ENCODE measurements at places on chromosomes 5 and 9.
A peak's percentile ranks its signal among the peaks of the same experiment; 100 is the strongest.

DNA sequence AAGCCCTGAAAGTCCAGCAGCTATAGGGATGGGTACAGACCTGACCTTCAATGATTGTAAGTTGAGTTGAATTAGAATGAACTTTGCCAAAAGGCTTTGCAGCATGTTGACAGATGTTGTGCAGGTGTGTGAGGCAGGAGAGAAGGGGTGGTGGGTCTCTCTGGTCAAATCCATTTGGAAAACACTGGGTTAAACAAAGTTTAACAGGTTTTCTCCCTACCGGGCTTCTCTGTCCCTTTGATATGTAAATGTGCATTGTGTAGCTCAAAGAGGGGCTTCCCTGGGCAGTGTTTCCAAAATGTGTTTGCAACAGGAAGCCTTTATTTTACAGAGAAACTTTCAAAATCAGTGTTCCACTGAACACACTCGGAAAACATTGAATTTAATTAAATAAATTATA is 72.1 kb upstream of the BRINP1 start:
- no peak for DNase-seq

GRCh38 chr5:43195670-43196265 is 3.7 kb downstream of the NIM1K start:
- no peak for DNase-seq

DNA sequence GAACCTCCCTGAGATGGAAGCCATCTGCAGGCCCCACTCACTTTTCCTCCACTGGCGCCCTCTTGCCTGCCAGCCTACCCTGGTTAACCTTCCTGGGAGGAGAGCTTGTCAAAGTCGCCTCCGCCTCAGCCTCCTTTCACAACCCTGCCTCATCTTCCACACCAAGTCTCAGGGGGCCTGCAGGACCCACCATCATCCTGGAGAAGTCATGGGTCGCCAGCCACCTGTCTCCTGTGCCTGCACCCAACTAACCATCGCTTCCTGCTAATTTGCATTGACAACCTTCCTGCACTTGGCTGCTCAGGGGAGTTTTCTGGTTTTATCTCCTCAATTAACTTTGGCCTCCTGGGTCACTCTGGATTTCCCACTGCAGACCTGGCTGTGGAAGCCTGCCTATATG is 52.8 kb upstream of the GRHPR start:
- no peak for DNase-seq

- peak; percentile 60 for DNase-seq
Observed at GRCh38 chr9:125659954-125660353, 47.1 kb downstream of the MAPKAP1 start.

- no peak for DNase-seq
Observed at GRCh38 chr9:134641990-134642384, 384 bp downstream of the COL5A1 start.

- no peak for DNase-seq
Observed at GRCh38 chr9:111871499-111871855, 25.1 kb upstream of the UGCG start.

DNA sequence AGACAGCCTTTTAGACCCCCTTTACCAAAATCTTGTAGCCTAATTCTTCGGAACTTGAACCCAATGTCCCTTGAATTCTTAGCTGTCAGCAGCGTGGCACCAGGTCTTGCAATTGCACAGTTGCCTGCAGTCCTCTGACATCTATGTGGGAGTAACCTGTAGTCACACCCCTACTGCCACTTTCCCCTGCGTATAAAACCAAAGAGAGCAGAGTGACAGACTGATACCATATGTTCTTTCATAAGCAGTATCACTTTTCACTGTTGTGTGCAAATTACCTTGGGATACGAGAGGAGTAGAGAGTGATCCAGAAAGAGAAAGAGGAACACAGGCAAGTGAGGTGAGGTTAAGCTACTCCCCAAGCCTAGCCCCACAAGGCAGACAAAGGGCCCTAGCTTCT is 364.3 kb upstream of the ADAMTSL1 start:
- DNase-seq: no peak

GRCh38 chr5:179251276-179251969 is 93.8 kb downstream of the ADAMTS2 start:
- no peak for DNase-seq

DNA sequence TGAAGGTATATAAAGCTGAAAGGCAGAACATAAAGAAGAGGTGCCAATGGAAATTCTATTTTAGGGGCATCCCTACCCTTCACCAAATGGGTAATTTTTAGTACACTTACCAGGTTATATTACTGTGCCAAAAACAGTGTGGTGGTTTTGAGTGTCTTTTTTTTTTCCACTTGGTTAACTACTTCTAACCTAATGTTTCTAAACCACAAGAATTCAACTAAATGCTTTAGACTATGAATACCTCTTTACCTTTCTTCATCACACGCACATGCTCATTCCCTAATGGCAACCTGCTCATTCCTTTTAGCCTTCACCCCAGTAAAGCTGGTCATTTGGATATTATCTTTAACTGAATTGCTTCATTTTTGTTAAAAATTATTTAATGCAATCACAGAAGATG is 215.6 kb downstream of the PIK3R1 start:
- no peak for DNase-seq

GRCh38 chr5:122112733-122113558 is 16.4 kb upstream of the ZNF474 start:
- no peak for DNase-seq

DNA sequence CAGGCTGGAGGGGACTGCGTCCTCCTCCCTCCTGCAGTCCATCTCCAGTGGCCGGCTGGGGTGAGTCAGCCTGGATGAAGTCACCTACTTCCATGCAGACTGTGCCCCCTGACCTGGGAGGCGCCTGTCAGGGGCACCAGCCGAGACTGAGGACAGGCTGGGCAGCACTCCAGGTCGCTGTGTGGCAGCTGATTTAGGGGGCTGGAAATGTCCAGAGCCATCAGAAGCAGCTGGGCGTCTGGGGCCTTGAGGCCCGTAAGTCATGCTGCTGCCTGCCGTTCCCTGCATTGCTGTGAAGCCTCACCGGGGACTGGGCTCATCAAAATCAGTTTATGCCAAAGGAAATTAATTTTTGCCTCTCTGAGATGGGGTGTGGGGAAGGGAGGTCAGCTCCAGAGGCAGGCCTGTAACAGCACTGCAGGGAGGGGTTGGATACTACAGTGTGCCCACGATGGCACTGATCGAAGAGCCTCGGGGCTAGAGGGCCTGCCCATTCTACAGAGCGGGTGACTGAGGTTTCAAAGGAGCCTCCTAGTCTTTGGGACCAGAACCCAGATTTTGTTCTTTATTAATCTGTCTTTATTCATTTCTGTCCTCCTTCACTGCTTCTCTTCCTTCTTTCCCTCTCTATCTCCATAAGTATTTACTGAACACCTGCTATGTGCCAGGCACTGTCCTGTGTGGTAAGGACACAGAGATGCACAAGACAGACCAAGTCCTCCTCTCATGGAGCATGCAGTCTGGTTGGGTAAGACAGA is 70.4 kb upstream of the PSD2 start:
- DNase-seq: peak; percentile 91

GRCh38 chr9:86983620-86984259 is 36.4 kb upstream of the GAS1 start:
- DNase-seq: peak; percentile 47

DNA sequence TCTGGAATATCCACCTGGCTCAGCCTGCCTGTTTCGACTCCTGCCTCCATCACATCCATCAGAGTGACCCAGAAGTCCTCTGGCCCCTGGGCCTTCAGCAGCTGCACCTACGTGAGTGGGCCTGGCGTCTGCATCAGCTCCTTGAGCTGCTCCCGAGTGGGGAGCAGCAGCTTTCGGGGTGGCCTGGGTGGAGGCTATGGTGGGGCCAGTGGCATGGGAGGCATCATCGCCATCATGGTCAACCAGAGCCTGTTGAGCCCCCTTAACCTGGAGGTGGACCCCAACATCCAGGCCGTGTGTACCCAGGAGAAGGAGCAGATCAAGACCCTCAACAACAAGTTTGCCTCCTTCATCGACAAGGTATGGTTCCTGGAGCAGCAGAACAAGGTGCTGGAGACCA is 83.0 kb downstream of the SEC61B start:
- DNase-seq: no peak

GRCh38 chr9:7196467-7196866 is 438.7 kb downstream of the KDM4C start:
- no peak for DNase-seq

GRCh38 chr9:36346569-36346968 is 53.5 kb downstream of the RNF38 start:
- no peak for DNase-seq

GRCh38 chr5:16616536-16617273 is at the start of gene RETREG1:
Gene RETREG1 (minus strand): TSS chr5:16616997. CDS start chr5:16616971, 26 bp downstream.
- peak; percentile 78 for DNase-seq

GRCh38 chr9:13823026-13823425 is 490.9 kb downstream of the NFIB start:
- DNase-seq: peak; percentile 40

DNA sequence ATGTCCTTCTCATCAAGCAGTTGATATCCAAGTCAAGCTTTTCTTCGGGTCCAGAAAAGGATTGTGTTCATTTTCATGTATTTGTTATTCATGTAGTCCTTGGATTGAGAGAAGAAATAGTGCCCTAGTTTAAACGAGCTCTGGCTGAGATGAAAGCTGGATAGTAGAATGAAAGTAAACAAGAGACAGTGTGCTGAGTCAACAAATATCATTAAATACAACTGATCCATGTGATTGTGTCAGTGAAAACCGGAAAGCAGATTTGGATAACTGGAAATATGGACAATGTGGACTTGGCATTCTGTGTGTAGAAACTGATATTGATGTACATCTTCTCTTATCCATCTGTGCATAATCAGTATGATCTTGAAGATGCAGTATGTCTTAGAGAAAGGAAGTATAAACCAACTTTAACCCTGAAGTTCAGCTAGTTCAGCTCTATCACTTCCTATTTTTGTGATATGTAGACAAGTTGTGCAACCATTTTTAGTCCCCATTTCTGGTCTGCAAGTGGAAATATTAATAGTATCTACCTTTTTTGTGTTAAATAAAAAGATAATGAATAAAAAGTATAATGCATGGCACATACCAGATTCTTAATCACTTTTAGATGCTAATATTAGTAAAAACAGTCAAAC is 4.4 kb downstream of the MUSK start:
- DNase-seq: no peak

GRCh38 chr5:139755892-139756671 is 39.5 kb upstream of the PSD2 start:
- no peak for DNase-seq

DNA sequence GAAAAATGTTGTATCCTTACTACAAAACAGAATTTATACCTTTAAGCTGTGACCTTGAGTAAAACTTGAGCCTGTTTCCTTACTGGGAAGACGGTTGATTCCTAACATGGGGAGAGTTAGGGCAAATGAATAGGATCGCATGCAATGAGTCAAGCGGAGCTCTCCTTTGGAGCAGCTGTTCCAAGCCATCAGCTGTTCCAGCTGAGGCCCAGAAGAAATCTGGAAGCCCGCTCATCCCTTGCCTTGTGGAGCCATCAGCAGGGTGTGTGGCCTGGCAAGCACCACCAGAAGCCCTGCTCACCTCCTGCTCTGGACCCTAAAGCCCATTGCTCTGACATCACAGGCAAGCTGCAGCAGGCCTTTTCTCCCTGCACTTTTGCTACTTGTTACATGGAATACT is 8.0 kb downstream of the KIAA1191 start:
- no peak for DNase-seq

- DNase-seq: no peak
Observed at GRCh38 chr5:127568166-127568565, 50.7 kb downstream of the PRRC1 start.

All from GM03348 (cell line).